A549 treated with Mapracorat at 1 μM for 4 hours (cell line): ENCODE measurements at places on chromosomes 13 and 19. TPM values are rescaled to one million over a fixed set of nuclear protein-coding genes. Genes with fewer than 3 reads are reported as not detected.

CGB5 gene
- 0.38 to 0.85 TPM (median 0.62 TPM) in 4 of 5 replicates, not detected in the other for total RNA-seq

EHD2 gene
- 116 to 150 TPM (median 141 TPM) in 5 replicates for total RNA-seq

SHANK1 gene
- 0.02 to 0.34 TPM (median 0.20 TPM) in 5 replicates for total RNA-seq

ZNF560 gene
- total RNA-seq: not detected in 5 replicates

CRLF1 gene
- 3.0 to 7.7 TPM (median 5.0 TPM) in 5 replicates for total RNA-seq

CGB8 gene
- total RNA-seq: 2.4 to 3.4 TPM (median 3.2 TPM) in 5 replicates

RFC3 gene
- total RNA-seq: 29.2 to 34.5 TPM (median 31.6 TPM) in 5 replicates

WASF3 gene
- 0.08 to 0.14 TPM (median 0.12 TPM) in 5 replicates for total RNA-seq

KIRREL2 gene
- 0.42 to 0.60 TPM (median 0.55 TPM) in 5 replicates for total RNA-seq

CTU1 gene
- 4.4 to 14.5 TPM (median 14.3 TPM) in 5 replicates for total RNA-seq

KANK3 gene
- 4.8 to 7.9 TPM (median 6.1 TPM) in 5 replicates for total RNA-seq

PABPC3 gene
- total RNA-seq: 0.14 to 0.25 TPM (median 0.18 TPM) in 5 replicates

HOMER3 gene
- 21.5 to 32.0 TPM (median 31.0 TPM) in 5 replicates for total RNA-seq

ARL11 gene
- total RNA-seq: not detected in 5 replicates

CYP4F2 gene
- total RNA-seq: 0.07 to 0.19 TPM (median 0.15 TPM) in 3 of 5 replicates, not detected in the others

APOE gene
- total RNA-seq: 10.9 to 22.2 TPM (median 15.7 TPM) in 5 replicates

FBXO17 gene
- 59.5 to 82.4 TPM (median 78.3 TPM) in 5 replicates for total RNA-seq

SLAIN1 gene
- total RNA-seq: 0.42 to 0.71 TPM (median 0.48 TPM) in 5 replicates

MBD3 gene
- total RNA-seq: 32.8 to 54.3 TPM (median 44.6 TPM) in 5 replicates

PROZ gene
- not detected in 5 replicates for total RNA-seq

ENOX1 gene
- total RNA-seq: 1.2 to 1.4 TPM (median 1.3 TPM) in 5 replicates

ANKLE1 gene
- total RNA-seq: 0.22 to 0.56 TPM (median 0.35 TPM) in 5 replicates
